ENCODE measurements at places on chromosomes 6 and 20.

GRCh38 chr20:60680554-60680953 is 571.5 kb upstream of the CDH4 start:
- no peak for DNase-seq

DNA sequence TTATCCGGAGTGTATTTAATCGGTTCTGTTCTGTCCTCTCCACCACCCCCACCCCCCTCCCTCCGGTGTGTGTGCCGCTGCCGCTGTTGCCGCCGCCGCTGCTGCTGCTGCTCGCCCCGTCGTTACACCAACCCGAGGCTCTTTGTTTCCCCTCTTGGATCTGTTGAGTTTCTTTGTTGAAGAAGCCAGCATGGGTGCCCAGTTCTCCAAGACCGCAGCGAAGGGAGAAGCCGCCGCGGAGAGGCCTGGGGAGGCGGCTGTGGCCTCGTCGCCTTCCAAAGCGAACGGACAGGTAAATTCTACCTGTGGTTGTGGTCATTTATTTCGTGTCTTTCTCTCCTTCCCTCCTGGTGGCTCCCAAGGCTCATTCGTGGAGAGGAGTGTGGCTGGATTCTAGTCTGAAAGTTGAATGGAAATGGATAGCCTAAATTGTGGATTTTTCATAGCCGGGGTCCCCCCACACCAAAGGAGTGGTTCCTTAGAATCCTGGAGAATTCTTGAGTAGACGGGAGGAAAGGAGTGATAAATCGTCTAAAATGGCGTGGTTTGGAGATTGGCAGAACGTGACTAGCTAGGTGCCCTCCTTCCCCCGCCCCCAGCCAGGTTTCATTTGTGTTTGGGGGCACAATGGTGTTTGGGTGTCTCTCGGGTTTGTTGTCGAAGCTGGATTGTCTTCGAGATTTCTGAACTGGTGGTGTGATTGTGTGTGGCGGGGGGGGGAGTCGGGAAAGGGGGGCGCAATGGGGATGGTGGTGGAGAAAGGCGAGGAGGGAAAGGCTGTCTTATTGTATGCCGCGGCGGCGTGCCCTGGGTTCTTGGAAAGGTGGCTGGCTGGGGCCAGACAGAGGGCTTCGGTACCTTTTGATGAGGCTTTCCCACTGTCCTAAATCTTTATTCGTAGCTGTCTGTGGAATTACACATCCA is 673 bp downstream of the MARCKS start:
- peak; percentile 77 for DNase-seq

DNA sequence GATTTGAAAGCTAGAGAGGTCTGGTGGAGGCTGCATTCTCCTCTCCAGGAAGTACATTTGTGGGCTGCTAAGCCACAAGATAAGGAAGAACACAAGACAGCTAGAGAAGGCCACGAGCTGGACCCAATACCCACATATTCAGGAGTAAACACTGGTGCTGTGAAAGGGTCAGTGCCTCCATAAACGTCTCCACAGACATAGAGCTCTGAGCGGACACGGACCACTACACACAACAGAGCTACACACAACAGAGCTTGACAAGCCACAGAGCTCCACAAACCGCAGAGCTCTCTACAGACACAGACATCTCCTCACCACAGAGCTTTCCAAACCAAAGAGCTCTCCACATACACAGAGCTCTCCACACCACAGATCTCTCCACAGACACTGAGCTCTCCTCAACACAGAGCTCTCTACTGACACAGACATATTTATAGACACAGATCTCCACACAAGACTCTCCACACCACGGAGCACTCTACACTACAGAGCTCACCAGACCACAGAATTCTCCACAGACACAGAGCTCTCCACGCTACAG is 51.9 kb downstream of the ERMARD start:
- no peak for DNase-seq

- DNase-seq = no peak
These were observed 82.3 kb upstream of the KIF25 start for GRCh38 chr6:167915139-167915538.

DNA sequence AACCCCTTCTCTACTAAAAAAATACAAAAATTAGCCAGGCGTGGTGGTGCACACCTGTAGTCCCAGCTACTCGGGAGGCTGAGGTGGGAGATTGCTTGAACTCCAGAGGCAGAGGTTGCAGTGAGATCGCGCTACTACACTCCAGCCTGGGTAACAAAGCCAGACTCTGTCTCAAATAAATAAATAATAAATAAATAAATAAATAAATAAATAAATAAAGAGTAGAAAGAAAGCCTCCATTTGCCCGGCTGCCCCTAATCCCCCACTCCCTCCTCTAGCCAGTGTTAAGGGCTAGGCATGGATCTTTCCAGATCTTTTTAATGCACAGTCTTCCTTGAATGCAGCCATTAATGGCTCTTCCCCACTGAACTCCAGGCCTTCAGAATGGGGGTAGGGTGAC is 3.2 kb downstream of the PNPLA1 start:
- no peak for DNase-seq

DNA sequence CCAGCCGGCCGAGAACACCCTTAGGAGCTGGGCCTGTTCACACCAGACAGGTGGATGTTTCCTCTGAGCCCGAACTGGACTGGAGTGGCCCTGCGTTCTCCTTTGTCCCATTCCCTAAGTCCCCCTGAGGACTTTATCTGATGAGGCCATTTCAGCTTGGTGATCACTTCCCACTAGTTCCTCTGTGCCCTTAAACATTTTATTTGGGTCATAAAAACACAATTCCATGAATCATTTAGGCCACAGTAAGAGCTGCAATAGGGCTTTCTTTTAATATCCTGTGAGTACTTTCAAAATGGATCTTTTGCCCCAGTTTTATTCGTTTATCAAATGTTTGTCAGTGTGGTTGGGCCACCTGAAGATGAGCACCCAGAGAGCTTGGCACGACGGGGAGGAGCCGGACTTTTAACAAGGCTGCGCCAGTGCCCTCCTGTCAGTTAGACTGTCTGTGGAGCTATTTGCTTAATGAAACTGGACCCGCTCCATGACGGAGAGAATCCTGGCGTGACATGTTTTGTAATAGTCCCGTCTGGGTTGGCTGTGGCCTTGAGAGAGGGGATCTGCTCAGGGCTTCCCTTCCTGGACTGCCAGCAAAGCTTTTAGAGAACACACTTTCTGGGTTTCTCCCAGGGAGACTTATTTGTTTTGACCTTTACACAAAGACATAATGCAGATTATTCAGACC is 53.5 kb downstream of the ZDHHC14 start:
- no peak for DNase-seq

- DNase-seq = no peak
These were observed 203.1 kb downstream of the UBE3D start for GRCh38 chr6:82862543-82862942.

DNA sequence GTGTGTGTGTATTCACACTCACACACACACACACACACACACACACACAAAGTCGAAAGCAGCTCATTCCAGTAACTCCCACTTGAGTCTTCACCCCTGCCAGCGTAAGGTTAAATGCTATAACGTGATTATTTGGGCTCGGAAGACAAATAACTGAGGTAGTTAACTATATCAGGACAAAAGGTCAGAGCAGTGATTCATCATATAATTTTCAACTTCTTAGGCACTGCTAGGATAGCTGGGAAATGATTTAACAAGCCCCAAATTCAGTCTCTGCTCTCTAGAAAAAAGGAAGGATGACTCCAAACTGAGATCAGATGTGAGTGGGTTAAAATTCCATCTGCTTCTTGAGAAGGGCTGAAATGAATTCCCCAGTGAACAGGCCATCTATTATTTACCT is 30.7 kb downstream of the HDGFL1 start:
- DNase-seq = no peak

- no peak for DNase-seq
These were observed 48.8 kb downstream of the ERMARD start for GRCh38 chr6:169800116-169800667.

DNA sequence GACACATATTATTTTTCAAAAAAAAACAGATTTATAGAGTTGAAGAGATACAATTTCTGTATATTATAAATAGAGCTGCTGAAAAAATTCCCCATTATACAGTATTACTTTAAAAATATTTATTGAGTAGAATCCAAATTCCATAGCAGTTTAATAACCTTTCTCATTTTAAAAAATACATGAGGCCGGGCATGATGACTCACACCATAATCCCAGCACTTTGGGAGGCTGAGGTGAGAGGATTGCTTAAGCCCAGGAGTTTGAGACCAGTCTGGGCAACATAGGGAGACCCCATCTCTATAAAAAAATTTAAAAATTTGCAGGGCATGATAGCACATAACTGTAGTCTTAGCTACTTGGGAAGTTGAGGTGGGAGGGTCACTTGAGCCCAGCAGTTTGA is 13.0 kb downstream of the ATRN start:
- no peak for DNase-seq

GRCh38 chr6:137430954-137431353 is 63.2 kb downstream of the OLIG3 start:
- no peak for DNase-seq

DNA sequence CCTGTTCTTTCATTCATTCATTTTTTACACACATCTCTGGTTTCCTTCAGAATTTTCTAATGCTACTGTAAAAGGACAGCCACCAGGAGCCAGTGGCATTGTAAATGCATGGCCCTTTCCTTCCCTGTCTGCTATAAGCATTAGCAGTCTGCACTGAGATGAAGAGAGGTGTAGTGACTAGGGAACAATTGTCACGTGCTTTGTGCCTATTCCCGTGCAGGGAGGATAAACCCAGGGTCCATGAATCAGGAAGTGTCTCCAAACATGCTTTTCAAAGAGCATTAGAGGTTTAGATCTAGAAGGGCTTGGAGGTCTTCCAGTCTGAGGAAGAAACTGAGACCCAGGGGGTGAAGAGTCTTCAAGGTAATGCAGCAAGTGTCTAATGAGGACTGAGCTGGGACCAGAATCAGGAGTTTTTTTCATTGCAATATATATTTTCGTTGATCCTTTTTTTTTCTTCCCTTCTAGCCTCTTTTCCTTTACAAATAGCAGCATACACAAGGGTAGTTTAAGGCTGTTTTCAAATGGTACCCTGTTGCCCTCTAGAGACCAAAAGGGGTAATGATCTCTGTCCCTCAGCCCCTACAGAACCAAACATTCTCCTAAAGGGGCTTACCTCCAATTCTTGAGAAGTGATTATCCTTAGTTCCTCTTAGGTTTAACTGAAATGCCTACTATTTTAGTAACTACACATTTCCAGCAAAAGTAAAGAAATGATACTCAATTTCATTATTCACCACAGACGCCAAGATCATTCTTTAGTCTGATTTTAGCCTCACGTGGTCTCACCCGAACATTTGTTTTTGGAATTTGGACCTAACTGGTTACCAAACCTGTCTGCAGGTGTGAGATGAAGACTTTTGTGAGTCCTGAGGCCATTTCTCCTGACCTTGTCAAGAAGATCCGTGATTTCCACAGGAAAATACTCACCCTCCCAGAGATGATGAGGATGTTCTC is 6.6 kb downstream of the TRIM15 start:
- DNase-seq = no peak

- DNase-seq = no peak
These were observed 11.3 kb downstream of the SERPINB6 start for GRCh38 chr6:2959909-2960719.

DNA sequence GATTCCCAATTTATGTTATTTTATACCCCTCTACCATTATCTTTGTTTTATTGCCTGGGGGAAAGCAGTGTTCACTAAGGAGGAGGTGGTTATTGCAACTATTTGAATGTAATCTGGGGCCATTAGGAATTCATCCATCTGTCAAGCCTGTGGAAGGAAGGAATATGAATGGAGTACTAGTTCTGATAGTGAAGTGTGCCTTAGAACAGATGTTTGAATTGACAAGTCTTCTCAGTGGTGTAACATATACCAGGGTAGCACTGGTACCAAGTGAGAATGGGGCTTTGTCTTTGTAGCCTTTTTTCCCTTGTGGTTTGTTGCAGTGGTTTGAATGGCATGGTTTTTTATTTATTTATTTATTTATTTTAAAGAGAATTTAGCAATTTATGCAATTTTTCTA is 27.9 kb upstream of the HDAC2 start:
- DNase-seq = peak; percentile 23

- DNase-seq = no peak
These were observed 81.8 kb downstream of the CLIC5 start for GRCh38 chr6:45933855-45934254.
